Activated CD4-positive, CD25-positive, alpha-beta regulatory T cell treated with anti-CD3 and anti-CD28 coated beads, Interleukin-2, amount 50 U/mL, for 16 hours (primary cell): ENCODE measurements at places on chromosomes 3 and 15.

GRCh38 chr15:52261498-52262242 is 33.9 kb downstream of the MYO5C start:
- peak; percentile 24 for DNase-seq

- DNase-seq, result no peak
These were observed 49.2 kb upstream of the RARB start for GRCh38 chr3:25378786-25379311.

DNA sequence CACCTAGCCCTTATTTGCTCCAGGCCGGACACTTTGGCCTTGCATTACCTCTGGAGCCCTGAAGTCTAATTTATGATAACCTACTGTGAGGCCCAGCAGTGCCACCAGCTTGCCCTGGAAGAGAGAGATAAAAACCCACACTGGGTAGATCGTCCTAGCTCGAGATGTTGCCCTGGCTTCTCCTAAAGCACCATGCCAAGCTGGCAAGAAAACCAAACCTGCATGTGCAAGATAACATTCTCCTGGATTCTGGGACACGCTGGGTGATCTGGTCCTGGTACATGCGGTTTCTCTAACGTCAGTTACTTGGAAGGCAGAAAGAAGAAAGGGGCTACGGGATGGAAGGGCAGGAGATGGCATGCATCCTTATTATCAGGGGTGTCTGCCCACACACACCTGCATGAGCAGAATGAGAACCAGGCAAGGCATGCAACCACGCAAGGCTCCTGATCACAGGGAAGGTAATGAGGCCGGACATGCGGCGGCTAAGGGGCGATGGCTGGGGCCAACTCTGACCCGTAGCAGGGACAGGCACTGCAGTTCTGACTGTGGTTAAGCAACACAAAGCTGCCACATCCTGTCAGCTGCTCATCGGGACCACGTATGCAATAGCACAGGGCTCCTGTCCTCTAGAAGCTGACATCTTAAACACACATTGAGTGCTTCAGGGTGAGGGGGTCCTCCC is 73.0 kb downstream of the OXNAD1 start:
- DNase-seq, result peak; percentile 10

DNA sequence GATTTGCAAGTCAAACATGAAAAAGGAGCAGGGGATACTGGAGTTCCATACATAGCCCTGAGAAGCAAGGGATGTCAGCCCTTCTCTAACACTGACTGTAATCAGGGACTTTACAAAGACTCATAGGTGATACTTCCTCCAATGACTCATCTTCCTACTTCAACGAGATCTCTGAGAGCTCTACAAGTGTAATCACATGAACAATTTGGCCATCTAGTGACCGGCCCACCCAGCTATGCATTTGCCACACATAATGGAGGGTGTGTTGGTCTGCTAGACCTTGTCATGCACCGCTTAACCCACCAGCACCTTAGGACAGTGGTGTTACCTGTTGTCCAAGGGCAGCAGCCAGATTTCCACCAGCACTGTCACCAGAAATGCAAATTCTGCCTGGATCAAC is 75.3 kb downstream of the NCEH1 start:
- no peak for DNase-seq

DNA sequence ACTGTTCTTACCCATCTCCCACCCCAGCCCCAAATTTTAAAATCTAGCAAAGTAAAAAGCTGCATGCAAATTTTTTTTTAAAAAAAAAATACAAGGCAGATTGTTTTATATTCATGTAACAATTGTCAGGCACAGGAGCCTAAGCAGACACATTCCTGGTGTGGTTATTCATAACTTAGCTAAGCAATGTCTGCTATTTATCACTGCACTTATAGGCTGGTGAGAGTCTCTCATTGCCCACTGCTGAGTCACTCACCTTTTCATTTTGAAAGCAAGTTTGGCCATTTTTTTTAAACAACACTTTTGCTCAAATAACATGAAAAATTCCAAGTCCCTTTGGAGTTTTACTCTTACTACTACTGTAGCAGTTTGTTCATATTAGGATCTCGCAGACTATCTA is 413.9 kb downstream of the RBMS3 start:
- DNase-seq, result no peak

- no peak for DNase-seq
These were observed 252.0 kb downstream of the CACNA2D3 start for GRCh38 chr3:54374214-54374852.

- no peak for DNase-seq
These were observed 1274.4 kb upstream of the EPHA6 start for GRCh38 chr3:95539950-95540483.

GRCh38 chr15:68412218-68412617 is 19.7 kb downstream of the ITGA11 start:
- DNase-seq, result no peak

- no peak for DNase-seq
These were observed 30.5 kb upstream of the ATP13A3 start for GRCh38 chr3:194517333-194517732.

GRCh38 chr3:98971169-98971681 is 69.7 kb upstream of the DCBLD2 start:
- DNase-seq, result no peak

GRCh38 chr15:31974855-31975829 is 55.2 kb upstream of the CHRNA7 start:
- DNase-seq, result no peak

DNA sequence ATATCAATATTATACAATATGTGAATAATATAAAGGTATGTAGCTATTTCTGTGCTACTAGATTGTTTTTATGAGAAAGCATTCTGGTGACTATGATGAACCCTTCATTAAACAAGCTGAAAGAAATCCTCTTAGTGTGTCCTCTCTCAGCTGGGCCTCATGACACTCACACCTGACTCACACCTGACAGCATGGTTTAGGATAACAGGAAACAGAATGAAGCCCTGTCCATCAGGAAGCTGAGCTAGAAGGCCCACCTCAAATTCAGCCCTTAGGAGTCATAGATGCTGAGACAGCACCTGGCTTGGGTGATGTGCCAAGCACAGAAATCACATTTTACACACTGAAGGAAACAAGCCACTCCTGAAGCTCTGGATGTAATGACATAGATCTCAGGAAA is 30.8 kb downstream of the CHCHD4 start:
- DNase-seq, result no peak

DNA sequence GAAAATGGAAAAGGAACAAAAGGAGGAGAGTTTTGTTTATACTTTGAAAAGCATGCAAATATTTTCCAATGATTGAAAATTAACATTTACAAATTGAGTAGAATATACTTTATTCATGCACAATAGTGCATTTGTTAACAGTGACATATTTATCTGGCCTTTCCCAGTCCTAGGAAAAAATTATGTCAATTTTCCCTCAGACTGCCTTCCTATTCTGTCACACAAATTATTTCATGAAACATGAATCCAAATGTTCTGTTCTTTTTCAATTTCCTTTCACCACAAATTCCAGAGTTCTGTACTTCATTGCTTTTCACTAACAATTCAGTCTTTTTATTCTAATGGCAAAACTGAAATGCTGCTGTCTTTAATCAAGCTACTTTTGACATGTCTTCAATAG is 945.1 kb downstream of the ROBO1 start:
- DNase-seq, result no peak

GRCh38 chr3:77795013-77795412 is 755.1 kb downstream of the ROBO2 start:
- DNase-seq, result no peak

DNA sequence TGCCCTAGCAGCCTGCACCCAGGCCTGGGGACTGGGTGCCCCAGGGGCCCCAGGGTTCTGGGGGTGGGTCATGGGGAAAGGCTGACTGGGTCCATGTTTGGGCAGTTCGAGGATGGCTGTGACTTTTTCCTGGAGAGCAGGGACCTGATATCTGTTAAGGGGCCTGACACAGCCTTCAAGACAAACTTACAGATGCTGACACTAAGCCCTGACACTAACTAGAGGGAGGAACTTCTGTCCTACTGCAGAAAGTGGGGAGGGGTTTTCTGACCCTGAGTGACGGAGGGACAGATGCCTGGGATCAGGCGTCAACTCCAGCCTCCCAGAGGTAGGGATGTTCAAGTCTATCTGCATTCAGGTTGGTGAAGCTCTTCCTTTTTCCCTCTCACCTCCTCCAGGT is 45.0 kb upstream of the SLC6A11 start:
- DNase-seq, result no peak

DNA sequence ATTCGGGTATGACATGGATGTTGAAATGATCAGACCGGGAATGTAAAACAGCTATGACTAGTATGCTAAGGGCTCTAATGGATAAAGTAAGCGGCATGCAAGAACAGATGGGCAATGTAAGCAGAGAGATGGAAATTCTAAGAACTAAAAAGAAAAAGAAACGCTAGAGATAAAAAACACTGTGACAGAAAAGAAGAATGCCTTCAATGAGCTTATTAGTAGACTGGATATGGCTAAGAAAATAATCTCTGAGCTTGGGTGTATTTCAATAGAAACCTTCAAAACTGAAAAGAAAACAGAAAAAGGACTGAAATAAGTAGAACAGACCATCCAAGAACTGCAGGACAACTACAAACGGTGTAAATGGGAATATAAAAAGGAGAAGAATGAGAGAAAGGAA is 101.2 kb downstream of the HES1 start:
- no peak for DNase-seq

GRCh38 chr3:155196131-155197021 is 97.1 kb downstream of the STRIT1 start:
- no peak for DNase-seq

DNA sequence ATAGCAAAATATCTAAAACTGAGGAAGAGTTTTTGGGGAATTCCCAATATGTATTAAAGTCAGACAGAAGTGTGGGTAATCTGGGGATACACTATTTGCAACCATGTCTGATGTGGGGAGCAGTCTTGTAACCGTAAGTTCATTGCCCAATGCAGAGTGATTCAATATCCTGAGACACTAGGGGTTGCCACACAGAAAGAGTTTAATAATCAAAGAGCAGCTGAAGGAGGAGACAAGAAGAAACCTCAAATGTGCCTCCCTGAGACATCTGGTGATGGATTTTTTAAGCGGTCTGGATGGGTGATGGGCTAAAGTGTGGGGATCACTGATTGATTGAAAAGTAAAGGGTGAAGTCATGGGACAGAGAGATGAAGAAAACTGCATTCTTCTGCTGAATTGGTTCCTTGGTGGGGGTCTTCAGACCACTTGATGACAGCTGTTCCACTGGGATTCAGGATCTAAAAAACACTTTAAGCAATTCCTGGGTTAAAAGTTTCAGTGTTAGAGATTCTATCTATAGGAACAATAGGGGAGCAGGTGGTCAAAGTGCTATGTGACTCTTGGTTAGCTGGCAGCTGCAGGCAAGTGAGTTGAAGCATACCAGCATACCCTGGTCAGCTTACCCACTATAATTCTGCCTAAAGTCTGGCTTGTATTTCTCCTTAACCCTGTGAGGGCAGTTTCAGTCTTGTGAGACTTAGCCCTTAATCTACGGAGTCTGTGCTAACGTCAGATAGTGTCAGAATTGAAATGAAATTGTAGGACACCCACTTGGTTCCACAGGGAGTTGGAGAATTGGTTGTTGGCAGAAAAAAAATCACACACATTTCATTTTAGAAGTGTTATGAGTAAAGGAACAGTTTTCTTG is 425.9 kb upstream of the TGFBR2 start:
- DNase-seq, result no peak

DNA sequence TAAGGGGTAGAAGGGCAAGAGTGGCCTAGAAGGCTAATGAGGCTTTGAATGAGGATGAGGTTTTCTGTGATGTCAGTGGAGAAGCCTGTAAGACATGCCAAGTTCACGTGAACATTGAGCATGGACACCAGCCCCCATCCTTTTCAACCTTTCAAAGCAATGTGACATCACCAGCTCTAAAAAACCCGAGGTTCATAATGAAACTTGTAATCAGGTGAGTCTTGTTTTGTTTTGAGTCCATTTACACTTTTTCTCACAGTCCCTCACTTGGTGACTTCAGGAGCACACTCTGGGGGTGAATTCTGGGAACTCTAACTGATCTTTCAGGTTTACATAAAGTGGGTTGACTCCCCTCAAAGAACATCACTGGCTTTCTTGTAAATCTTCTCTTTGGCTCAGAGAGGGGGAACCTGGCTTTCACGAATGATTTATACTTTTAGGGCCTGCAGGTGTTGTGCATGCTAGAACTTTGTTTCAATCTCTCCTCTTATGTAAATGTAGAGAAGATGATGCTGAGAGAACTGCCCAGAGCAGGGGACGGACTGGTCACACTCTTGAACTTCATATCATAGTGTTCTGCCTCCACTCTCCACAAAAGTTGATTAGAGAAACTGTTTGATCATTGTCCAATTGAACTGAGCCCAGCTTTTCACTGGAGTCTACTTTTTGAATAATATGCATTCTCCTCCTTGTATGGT is 224.7 kb upstream of the SATB1 start:
- peak; percentile 23 for DNase-seq

DNA sequence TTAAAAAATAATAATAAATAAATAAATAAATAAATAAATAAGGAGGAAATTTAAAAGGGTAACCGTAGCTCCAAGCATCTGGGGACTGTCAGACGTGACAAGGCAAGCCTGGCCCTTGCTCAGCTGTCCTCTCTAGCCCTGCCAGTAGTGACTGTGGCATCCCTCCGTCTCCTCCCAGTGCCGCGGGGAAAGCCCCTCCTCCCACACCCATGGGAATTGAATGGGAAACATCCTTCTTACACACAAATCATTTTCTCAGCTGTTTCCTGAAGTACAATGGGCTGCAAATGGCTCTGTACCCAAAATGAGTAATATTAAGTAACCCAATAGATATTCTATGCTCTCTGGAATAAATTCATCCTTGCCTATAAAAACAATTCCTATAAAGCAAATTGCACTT is 101.6 kb upstream of the RAD18 start:
- DNase-seq, result no peak

DNA sequence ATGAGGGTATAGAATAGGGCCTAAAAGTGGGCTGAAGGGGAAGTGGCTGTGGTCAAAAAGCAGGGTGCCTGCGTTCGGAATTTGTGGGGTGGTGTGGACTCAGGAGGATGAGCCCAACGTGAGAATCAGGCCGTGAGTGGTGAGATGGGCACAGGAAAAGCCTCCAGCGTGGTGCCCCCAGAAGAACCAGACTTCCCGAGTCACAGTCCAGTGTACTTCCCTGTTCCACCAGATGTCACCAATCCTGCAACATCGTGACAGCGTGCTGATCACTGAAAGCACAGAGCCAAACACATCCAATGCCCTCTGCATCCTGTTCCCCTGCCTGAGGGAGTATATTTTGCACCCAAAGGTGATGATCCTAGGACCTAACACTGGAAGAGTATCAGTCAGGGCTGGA is 20.8 kb upstream of the ACAN start:
- no peak for DNase-seq

DNA sequence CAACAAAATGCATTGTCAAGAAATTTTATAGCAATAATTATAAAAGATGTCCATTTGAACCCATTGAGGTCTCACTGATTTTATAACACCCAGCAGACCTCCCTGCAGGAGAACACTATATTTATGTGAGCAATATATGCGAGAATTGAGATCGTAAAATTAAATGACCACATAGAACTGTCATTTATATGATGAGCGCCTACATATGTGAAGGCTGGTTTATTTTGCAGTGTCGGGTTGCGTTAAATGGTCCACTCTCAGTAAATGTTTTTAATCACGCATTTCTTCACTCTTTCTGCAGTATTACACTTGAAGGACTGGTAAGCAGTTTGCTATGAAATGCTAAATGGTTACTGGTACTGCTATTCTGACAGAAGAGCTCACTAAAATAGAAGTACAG is 408.5 kb upstream of the AGTR1 start:
- DNase-seq, result no peak
